ENCODE measurements at places on chromosomes 5 and 9.

- DNase-seq, result no peak
These were observed 129.2 kb upstream of the TNPO1 start for GRCh38 chr5:72687288-72687687.

DNA sequence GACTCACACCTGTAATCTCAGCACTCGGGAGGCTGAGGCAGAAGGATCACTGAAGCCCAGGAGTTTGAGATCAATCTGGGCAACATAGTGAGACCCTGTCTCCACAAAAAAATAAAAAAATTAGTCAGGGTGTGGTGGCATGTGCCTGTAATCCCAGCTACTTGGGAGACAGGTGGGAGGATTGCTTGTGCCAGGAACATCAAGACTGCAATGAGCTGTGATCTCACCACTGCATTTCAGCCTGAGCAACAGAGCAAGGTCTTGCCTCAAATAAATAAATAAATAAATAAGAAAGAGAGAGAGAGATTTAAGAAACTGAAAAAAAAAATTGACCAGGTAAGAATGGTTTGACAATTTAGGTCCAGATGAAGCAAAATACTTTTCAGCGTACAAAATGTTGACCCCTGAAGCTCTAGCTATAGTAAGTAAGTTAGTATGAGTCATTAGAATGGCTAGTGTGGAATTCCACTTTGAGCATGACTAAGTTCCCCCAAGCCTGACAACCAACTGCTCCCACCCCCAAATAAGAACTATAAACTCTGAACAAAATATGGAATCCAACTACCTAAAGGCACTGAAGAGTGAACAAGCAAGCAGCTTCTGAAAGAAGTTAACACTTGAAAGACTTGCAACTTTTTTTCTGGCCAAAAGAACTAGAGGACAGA, 217.8 kb upstream of the TLE4 start:
- no peak for DNase-seq

DNA sequence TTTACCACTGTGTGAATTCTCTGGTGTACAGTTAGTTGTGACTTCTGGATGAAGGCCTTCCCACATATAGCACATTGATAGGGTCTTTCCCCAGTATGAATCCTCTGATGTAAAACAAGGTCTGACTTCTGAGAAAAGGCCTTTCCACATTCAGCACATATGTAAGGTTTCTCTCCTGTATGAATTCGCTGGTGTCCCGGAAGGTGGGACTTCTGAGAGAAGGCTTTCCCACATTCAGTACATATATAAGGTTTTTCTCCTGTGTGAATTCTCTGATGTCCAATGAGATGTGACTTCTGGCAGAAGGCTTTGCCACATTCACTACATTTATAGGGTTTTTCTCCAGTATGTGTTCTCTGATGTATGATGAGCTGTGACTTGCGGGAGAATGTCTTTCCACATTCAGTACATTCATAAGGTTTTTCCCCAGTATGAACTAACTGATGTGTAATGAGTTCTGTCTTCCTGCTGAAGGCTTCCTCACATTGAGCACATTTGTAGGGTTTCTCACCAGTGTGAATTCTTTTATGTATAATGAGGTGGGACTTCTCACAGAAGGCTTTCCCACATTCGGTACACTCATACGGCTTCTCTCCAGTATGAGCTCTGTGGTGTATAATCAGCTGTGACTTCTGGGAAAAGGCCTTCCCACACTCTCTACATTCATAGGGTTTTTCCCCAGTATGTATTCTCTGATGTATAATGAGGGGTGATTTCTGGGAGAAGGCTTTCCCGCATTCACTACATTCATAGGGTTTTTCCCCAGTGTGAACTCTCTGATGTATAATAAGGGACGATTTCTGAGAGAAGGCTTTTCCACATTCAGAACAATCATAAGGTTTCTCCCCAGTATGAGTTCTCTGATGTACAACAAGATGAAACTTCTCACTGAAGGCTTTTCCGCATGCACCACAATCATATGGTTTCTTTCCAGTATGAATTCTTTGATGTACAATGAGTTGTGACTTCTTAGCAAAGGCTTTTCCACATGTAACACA, 9.1 kb downstream of the ZNF300 start:
- no peak for DNase-seq

DNA sequence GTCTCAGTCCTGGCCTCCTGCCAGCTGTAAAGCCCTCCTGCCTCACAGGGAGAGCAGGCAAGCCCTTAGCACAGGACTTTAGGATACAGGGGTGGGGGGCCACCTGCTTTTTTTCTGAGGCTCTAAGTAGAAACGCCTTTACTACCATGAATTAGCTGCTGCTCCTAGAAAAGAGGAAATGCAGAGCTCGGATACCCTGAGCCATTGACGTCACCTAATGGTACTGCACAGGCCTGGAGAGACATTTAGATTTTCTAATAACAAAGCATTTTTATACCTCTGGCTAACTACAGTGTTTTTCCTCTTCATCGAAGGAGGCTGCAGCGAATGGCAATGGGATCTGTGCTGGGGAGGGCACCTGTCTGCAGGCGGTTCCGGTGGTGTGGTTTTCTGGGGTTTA, 137.0 kb downstream of the WDR41 start:
- DNase-seq, result no peak

GRCh38 chr5:172496671-172497371, 42.5 kb upstream of the SH3PXD2B start:
- no peak for DNase-seq

- no peak for DNase-seq
These were observed 3.6 kb upstream of the NKX2-5 start for GRCh38 chr5:173238312-173239232.

DNA sequence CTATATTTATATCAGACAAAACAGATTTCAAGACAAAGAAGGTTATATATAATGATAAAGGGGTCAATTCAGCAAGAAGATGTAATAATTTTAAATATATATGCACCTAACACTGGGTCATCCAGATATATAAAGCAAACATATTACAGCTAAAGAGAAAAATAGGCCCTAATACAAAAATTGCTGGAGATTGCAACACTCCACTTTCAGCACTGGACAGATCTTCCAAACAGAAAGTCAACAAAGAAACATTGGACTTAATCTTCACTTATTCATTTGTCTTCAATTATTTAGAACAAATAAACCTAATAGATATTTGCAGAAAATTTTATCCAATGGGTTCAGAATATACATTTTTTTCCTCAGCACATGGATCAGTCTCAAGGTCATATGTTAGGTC, 45.8 kb downstream of the MEIKIN start:
- DNase-seq, result no peak

GRCh38 chr5:178403956-178404600, 171.5 kb upstream of the PHYKPL start:
- DNase-seq, result no peak

GRCh38 chr9:17799369-17799768, 220.5 kb downstream of the SH3GL2 start:
- DNase-seq, result no peak

GRCh38 chr9:23730364-23730763, 95.7 kb downstream of the ELAVL2 start:
- no peak for DNase-seq

GRCh38 chr5:40605295-40605958, 74.3 kb upstream of the PTGER4 start:
- DNase-seq, result no peak

DNA sequence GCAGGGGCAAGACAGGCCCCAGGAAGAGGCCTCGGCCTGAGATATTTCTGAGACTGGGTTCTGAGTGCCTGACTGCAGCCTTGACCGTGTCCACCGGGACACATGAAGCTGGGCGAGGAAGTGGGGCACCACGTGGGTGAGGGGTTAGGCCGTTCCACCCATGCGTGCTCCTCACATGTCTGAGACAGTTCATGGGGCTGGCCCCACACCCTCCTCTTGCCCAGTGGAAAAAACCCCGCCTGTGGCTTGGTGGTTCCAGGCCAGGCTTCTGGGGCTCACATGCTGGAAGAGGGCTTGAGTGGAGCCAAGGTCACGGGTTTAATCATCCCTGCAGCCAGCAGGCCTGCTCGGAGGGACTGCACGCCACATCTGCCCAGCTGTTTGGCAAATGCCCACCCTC, 11.4 kb downstream of the HMCN2 start:
- DNase-seq, result no peak

DNA sequence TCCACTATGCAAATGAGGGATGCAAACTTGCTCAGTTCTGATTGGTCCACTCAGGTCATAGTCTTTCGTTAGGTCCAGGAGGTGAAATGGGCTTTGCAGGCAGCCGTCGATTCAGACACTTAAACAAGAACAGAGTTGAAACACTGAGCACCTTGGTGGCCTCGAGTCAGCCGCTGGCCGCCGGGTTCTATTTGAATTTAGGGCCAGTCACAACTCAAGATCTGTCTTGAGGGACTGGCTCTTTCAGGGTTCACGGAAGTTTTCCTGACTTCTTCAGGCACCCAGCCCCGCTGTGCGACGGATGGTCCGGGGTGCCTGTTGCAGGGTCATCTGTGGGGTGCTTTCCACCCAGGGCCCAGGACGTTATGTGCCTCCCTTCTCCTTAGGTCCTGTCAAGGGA, 412.8 kb upstream of the IRX4 start:
- DNase-seq, result no peak

- DNase-seq, result no peak
These were observed 9.8 kb upstream of the KCNIP1 start for GRCh38 chr5:170494041-170494440.

DNA sequence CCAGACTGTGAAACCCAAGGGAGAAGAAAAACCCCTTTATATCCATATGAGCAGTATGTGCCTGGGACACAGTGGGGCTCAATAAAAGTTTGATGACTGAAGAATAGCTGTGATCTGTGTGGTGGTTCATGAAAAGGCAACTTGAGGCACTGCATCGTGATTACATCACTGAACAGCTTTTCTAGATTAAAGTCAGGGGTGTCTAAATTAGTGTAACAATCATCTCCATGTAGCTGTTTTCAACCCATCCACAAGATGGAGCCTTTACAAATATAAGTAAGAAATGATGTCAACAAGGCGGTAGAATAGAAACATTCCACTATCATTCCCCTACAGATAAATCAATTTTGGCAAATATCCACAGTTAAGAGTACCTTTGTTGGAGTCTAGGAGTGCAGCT, 55.5 kb downstream of the PRRC1 start:
- no peak for DNase-seq

DNA sequence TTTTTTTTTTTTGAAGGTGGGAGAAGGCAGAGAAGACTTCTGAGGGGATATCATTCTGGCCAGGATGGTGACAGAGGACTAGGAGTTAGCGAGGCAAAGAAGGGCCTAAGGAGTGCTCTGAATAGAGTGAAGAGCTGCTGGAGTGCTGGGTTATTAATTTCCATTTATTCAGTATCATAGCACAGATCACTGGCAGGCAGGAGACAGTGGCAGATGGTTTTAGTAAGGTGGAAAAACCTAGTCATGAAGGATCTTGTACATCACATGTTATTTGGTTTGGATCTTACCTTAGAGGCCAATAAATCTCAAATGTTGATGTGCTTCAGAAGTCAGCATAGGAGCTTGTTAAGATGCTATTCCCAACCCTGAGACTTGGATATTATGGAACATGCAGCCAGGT, 165.5 kb downstream of the TTLL11 start:
- DNase-seq, result no peak

GRCh38 chr9:127450830-127451607, at the start of the genes LRSAM1 and RPL12:
Gene LRSAM1 (plus strand): TSS chr9:127451510. CDS start chr9:127454528, 3,018 bp downstream.
Gene RPL12 (minus strand): TSS chr9:127451406. CDS start chr9:127451317, 89 bp downstream.
- DNase-seq, result peak; percentile 99

GRCh38 chr9:3730511-3730922, 204.7 kb upstream of the RFX3 start:
- no peak for DNase-seq

DNA sequence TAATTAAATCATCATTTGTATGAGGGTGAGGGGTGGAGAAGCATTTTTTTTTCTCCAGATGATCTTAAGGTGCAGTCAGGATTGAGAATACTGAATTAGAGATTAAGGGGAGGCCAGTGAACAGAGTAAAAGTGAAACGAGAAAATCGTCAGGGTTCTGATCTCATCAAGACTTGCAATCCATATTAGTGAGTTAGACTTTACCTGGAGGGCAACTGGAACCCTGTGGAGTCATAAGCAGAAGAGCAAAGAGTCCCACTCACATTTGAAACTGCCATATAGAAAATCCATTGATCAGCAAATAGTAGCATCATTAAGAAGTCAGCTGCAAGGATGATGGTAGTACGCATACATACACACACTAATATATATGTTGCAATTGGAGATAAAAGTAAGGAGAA, 466.2 kb upstream of the PAPPA start:
- no peak for DNase-seq

GRCh38 chr5:161546470-161547301, at the start of gene GABRB2:
Gene GABRB2 (minus strand): TSS chr5:161546725. CDS start chr5:161546643, 82 bp downstream.
- DNase-seq, result no peak

GRCh38 chr5:108670591-108671289, 77.0 kb upstream of the FER start:
- no peak for DNase-seq

- DNase-seq, result no peak
These were observed 303.9 kb upstream of the EDIL3 start for GRCh38 chr5:84688566-84688965.

DNA sequence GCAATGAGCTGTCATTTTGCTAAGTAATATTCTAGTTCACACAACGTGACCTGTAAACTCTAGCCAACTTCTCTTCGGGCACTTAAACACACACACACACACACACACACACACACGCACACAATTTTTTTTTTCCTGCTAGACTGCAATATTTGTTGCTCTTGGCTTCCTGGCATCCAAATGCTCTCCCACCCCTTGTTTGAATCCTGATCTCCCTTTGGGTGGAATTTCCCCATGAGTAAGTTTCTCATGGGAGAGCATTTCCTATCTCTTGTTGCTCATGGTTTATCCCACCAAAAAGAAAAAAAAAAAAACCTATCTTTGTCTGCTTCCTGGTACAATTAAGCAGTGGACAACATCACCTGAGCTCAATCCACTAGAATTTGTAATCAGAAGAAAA, 54.7 kb upstream of the TSLP start:
- no peak for DNase-seq

- DNase-seq, result no peak
These were observed 28.3 kb upstream of the TGFBR1 start for GRCh38 chr9:99076483-99077171.

- DNase-seq, result no peak
These were observed 48.2 kb upstream of the ZNF169 start for GRCh38 chr9:94210616-94211603.

GRCh38 chr5:88823201-88823600, 59.8 kb downstream of the MEF2C start:
- no peak for DNase-seq

Measured in stimulated activated CD4-positive, alpha-beta T cell treated with anti-CD3 and anti-CD28 coated beads, Interleukin-1b, Interleukin-23, amount 100 ng/mL, for 1 hour (primary cell).